Left forelimb (tissue), 1 donor: ENCODE measurements at places on chromosomes 7 and 10.

GRCh38 chr7:144398911-144399310 is 4.6 kb downstream of the NOBOX start:
- no peak for DNase-seq

- DNase-seq = no peak
These were observed 21.4 kb upstream of the RSBN1L start for GRCh38 chr7:77674878-77675277.

- DNase-seq = no peak
These were observed at the start of gene INPP5A for GRCh38 chr10:132537684-132538001. Gene INPP5A, plus strand, starts transcription at chr10:132537787. Its CDS starts 310 bp downstream, at chr10:132538097.

DNA sequence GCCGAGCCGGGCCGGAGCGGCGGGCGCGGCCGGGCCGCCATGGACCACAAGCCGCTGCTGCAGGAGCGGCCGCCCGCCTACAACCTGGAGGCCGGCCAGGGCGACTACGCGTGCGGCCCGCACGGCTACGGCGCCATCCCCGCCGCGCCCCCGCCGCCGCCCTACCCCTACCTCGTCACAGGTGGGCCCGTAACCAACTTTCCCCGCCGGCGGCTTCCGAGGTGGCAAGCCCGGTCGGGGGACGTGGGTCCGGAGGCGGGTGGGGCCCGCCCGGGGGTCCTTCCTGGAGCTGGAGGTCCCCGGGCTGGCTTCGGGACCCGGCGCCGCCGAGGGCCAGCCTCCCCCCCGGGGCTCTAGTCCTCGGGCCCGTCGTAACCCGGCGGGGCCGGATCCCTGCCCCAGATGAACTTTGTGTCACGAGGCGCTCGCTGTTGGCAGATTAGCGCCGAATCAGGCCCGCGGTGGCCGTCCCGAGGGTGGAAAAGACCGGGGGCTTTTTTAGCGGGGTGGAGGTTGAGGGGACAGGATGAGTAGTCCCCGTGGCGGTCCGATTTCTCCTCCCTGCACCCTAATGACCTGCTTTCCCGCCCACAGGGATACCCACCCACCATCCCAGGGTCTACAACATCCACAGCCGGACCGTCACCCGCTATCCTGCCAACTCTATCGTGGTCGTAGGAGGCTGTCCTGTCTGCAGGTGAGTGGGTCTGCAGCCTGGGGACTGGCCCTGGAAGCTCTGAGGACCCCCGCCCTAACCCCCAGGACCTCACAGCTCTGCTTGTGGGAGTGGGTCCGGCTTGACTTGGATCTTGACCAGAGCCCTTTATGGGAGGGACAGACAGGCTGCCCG is 496 bp downstream of the BRI3 start:
- DNase-seq = no peak

DNA sequence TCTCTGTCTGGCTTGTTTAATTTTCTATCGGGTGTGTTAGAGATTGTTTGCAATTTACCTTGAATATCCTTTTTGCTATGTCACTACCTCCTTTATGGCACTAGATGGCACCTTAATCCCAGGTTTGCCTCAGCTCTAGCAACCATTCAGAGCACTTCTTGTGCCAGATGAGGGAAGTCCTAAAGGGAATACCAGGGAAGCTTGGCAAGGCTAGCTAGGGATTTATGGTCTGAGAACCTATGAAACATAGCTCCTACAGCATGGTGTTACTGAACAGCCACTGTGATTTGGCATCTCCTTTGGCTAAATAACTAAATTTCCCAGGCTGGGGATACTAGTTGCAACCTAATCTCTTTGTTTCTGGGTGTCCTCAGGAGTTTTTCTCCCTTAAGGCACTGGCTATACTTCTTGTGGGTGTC is 69.0 kb upstream of the VOPP1 start:
- DNase-seq = no peak

- no peak for DNase-seq
These were observed 81.7 kb downstream of the RNF216 start for GRCh38 chr7:5699467-5700384.

DNA sequence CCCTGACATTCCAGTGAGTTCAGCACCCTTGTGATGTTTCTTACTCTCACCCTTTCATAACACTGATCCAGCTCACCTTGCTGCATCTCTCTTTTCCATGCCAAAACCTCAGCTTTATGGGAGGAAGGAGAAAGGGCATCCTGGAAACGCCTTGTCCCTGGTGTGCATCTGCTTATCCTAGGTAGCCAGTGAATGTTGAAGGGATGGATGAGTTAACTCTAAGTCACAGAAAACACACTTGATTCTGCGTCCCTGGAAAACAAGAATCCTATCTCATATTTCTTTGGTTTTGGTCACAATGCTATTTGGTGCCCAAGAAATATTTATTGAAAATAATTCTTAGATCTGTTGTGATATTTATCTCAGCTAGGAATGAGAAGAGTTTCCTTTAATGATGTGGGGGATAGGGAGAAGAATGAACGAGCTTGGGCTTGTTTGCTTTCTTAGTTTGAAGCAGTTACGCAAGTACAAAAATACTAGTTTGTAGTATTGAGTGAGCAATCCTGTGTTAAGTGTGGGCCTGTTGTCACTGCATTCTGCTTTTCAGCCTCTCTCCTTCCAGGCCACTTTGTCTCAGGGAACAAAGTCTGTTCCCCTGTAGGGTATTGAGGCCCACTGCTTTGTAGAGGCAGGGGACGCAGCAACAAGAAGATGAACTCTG is 126.5 kb downstream of the ARID5B start:
- no peak for DNase-seq
